ENCODE measurements at places on chromosomes 2 and 18.

- no peak for DNase-seq
These were observed 79.3 kb downstream of the ACAA2 start for GRCh38 chr18:49733896-49734585.

GRCh38 chr2:185644828-185645227, 93.8 kb upstream of the FSIP2 start:
- DNase-seq, result no peak

DNA sequence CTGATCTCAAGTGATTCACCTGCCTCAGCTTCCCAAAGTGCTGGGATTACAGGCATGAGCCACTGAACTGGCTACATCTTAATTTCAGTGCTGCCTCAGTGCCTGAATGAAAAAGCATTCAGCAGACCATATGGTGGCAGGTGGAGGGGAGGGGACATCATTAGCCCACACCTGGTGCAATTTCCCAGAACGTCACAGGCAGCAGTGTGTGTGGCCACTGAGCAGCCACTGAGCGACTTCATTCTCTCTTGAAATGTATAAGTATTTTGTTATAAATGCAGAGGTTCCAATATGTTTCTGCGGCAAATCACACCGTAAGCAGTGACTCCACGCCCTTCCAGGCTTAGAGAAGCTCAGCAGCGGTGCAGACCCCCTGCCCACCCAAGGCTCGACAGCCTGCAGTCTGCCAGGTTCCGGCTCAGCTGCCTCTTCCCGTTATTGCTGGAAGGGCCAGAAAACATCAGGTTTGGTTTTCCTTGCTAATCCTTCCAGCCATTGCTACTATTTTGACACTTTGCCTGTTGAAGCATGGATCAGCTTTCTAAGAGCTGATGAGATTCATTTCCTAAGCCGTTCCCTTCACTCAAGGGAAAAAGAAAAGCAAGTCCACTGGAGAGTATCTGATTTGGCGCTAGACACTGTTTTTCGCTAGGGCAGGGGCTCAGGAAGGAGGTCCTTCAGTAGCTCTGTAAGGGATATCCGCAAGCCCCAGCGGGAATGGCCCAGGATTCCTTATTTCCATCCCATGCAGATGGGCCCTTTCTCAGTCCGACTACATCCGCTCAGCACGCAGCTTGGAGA, 250.7 kb downstream of the VAPA start:
- no peak for DNase-seq

DNA sequence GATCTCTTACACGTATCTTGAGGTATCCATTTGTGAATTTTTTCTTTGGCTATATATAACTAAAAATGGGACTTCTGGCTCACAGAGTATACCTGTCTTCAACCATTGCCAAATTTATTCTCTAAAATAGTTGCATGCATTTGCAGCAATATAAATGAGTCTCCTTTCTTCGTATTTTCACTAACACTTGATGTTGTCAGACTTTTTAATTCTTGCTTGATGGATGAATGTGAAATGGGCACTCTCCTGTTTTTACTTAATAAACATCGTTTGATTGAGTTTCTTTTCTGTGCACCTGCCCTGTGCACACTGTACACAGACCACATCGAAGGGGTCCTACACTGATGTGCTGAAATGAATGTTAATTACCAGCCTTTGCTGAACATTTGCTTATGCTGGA, 121.8 kb downstream of the DDX1 start:
- DNase-seq, result no peak

GRCh38 chr2:171490577-171490976, 31.7 kb upstream of the CYBRD1 start:
- DNase-seq, result no peak

DNA sequence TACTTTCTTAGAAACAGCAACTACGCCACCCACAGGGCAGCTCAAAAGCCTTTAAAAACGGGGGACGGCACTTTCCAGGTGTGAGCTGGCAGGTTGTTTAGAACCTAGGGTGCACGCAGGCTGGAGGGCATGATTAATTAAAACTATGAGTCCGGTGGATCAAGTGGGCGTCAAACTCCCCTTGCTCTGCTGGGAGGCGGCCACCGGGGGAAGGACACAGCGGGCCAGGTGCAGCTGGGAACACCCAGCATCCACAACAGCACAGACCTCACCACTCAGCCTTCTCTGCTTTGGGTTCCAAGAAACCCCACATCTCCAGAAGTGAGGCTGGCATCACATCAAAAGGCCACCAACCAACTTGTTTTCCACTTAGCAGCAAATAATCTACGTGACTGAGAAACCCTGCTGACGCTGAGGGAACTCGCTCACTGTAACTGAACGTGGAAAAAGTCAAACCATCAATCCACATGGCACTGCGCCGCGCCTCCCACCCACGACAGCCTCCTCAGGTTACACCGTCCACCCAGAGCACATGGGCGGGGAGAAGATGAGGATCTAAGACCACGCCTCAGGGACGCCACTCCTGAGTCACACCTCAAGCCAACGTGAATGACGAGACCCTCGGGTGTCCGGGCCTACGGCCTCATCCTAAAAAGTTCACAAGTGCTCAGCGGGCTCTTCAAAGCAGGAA, 118.2 kb downstream of the ZNF516 start:
- no peak for DNase-seq

GRCh38 chr2:49770919-49771318, 616.6 kb upstream of the FSHR start:
- peak; percentile 41 for DNase-seq

- DNase-seq, result no peak
These were observed 341.8 kb downstream of the RBM43 start for GRCh38 chr2:150919901-150920300.

All from C1 segment of cervical spinal cord (tissue), 14 donors.